ENCODE measurements at places on chromosomes 16 and 17.

DNA sequence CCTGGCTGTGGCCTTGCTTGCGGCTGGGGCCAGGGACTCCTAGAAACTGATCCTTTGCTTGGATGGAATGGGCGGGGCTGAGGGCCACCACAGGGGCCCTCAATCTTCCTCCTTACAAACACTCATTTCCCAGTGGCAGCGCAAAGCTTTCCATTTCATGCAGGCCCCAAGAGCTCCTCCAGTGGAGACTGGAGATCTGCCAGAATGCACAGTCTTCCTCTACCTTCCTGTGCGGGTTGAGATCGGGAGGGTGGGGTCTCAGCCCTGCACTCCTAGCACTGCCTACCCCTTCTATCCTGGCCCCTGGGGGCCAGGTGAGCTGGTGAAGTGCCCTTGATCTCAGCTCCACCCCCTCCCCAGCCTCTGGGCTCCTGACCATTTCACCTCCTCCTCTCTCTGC, 1.7 kb downstream of the NRN1L start:
- DNase-seq, result no peak

GRCh38 chr16:21302898-21303528, 24.9 kb upstream of the CRYM start:
- DNase-seq, result no peak

DNA sequence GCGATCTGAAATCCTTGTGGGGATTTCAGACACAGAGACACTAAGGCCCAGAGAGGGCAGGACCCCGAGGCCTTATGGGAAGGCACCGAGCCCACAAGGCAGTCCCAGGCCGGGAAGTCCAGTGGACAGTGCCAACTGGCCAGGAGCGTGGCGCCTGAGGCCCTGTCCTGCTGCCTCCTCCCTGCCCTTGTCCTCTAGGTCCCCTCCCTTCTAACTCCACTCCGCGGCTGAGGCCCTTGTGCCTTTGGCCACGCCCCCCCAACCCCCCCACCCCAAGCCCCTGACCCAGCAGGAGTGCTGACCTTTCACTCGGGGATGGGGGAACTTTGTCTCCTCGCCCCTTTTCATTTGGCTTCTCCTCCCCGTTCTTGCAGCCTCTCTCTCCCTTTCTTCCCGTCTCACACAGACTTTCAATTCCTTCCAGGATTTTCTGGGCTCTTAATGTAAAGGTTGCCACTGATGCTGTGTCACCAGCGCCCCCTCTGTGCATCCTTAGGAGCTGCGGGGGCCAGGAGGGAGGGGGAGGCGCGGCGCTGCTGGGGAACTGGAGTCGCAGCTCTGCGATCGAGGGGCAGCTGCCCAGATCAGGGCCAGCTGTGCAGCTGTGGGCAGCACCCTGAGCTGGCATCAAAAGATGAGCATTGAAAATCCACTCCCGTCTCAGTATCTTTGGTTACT, 29.1 kb downstream of the CRHR1 start:
- DNase-seq, result no peak

DNA sequence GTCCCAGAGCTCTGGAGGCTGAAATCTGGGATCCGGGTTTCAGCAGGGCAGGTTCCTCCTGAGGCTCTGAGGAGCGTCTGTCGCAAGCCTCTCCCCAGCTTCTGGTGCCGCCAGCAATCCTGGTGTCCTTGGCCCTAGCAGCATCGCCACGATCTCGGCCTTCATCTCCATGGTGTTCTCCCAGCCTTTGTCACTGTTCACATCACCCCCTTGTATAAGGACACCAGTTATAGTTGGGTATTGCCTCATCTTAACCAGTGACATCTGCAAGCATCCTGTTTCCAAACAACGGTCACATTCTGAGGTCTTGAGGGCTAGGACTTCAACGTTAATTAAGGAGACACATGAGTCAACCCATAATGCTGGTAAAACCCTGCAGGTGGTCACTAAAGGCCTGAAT, 2.8 kb upstream of the PPP1R27 start:
- DNase-seq, result no peak

All from central memory CD8-positive, alpha-beta T cell (primary cell).